ENCODE measurements at places on chromosomes 12 and 14. TPM values are rescaled to one million over a fixed set of nuclear protein-coding genes. Genes with fewer than 3 reads are reported as not detected.

DNA sequence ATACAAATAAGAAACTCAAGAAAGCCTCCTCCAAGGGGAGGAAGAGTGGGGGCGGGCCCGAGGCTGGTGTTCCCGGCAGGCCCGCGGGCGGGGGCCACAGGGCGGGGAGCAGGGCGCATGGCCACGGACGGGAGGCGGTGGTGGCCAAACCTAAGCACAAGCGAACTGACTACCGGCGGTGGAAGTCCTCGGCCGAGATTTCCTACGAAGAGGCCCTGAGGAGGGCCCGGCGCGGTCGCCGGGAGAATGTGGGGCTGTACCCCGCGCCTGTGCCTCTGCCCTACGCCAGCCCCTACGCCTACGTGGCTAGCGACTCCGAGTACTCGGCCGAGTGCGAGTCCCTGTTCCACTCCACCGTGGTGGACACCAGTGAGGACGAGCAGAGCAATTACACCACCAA lies 8.7 kb downstream of the DACT1 start:
- H3K27me3 ChIP-seq, result no peaks in the 10 kb centered on the region
- no peak overlapping the region for H3K4me3 ChIP-seq
- no peaks in the 10 kb centered on the region for H3K4me1 ChIP-seq
- peaks cover 5% of the 10 kb centered on the region for H3K36me3 ChIP-seq
- H3K27ac ChIP-seq, result no peak overlapping the region

DNA sequence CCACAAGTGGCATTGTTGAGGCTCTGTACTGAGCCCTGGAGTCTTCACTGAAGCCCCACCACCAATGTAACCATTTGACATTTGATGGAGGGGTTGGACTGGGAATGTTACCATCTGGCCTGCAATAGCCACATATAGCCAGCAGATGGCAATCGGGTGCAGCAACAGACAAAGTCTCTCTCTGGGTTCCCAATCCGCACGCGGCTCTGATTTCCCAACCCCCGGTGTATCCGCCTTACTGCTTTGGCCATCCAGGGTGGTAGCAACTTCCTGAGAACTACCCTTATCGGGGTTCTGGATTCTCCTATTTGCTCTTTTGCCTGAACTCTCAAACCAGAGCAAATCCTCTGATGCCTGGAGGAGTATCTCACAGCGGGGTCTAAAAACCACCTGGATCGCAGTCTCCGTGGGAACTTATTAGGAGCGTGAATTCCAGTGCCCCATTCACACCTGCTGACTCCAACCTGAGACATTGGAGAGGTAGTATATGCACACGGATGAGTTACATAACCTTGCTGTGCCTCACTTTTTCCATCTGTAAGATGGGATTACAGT lies 14.2 kb downstream of the VRTN start:
- H3K36me3 ChIP-seq, result no peaks in the 10 kb centered on the region
- H3K27ac ChIP-seq, result no peak overlapping the region
- no peaks in the 10 kb centered on the region for H3K27me3 ChIP-seq

The PLCZ1 gene
- total RNA-seq, result not detected

- no peak overlapping the region for H3K27ac ChIP-seq
- H3K4me3 ChIP-seq, result no peak overlapping the region
- no peaks in the 10 kb centered on the region for H3K4me1 ChIP-seq
- no peaks in the 10 kb centered on the region for H3K36me3 ChIP-seq
- no peaks in the 10 kb centered on the region for H3K27me3 ChIP-seq
Measured at GRCh38 chr14:21440859-21441258, 15.1 kb downstream of the CHD8 start.

The PPP1R13B gene
- 69.4 TPM for total RNA-seq

DNA sequence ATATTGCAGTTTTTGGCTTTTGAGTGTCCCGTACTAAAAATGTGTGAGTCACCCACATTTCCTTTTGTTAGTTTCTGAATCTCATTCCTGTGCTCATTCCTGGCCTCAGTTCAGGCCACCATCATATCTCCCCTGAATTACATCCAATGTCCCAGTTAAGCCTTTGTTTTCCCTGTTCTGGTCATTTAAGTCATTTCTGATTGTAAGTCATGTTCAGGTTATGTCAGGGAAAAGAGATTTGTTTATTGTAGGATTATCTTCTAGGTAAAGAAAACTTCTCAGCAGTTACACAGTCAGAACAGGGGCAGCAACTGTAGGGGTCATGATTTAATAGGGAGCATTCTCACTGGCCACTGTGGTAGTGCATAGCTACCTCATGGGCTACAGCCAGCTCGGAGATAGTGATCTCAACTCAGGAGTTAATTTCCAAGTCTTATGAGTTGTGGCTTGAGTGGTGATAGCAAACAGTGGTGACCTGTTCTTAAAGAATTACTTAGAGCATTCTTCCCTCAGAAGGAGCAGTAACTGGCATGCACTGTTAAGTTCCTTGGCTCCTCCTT lies 6.7 kb downstream of the DDX47 start:
- no peak overlapping the region for H3K4me3 ChIP-seq
- no peaks in the 10 kb centered on the region for H3K27me3 ChIP-seq
- peaks cover 15% of the 10 kb centered on the region for H3K36me3 ChIP-seq
- no peaks in the 10 kb centered on the region for H3K4me1 ChIP-seq
- DNase-seq, result no peak
- H3K27ac ChIP-seq, result peak overlapping the region; percentile 57

The OTX2 gene
- total RNA-seq, result not detected

The KRT7 gene
- total RNA-seq, result 1,490 TPM

DNA sequence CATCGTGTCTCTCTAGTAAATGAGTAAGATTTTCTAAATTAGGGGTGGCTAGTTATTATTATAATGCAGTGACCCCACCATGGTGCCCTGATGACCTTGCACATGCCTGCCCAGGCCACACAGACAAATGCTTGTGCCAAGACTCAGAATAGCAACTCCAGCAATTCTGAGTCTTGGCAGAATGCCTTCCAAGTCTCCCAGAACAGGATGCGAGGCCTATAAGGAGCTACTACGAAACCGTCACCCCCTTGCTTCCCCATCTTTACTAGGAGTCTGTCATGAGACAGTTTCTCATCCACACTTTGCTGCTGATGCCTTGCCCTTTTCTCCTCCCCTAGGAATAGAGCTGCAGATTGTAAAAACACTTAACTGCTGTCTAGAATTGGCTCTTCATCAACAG lies 559.9 kb downstream of the TRHDE start:
- H3K36me3 ChIP-seq, result no peaks in the 10 kb centered on the region
- H3K4me3 ChIP-seq, result no peak overlapping the region
- H3K27me3 ChIP-seq, result no peaks in the 10 kb centered on the region

DNA sequence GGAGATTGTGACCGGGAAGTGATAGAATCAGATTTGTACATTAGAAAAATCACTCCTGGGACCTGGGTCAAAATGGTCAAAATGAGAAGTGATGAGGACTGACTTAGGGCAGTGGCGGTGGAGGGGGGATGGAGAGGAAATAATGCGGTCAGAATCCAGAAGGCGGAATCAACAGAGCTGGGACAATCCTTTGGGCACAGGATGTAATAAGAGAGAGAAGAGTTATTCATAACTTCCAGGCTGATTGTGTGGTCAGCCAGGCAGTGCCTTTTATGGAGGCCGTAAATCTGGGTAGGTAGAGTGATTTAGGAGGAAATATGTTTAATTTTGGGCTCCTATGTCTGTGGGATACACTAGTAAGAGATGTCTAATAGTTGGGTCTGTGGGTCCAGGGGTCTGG lies 21.6 kb downstream of the FBXL14 start:
- DNase-seq, result no peak
- H3K27me3 ChIP-seq, result no peaks in the 10 kb centered on the region
- H3K4me1 ChIP-seq, result peaks cover 5% of the 10 kb centered on the region
- no peaks in the 10 kb centered on the region for H3K36me3 ChIP-seq
- H3K27ac ChIP-seq, result no peak overlapping the region

GRCh38 chr12:33587784-33588712 lies 148.4 kb upstream of the SYT10 start:
- no peaks in the 10 kb centered on the region for H3K4me1 ChIP-seq
- no peak for DNase-seq
- H3K36me3 ChIP-seq, result no peaks in the 10 kb centered on the region
- no peaks in the 10 kb centered on the region for H3K27me3 ChIP-seq
- H3K27ac ChIP-seq, result no peak overlapping the region

GRCh38 chr12:90794212-90794611 lies 160.8 kb downstream of the CCER1 start:
- no peaks in the 10 kb centered on the region for H3K4me1 ChIP-seq
- H3K4me3 ChIP-seq, result no peak overlapping the region
- H3K27me3 ChIP-seq, result no peaks in the 10 kb centered on the region
- no peak for DNase-seq
- no peak overlapping the region for H3K27ac ChIP-seq

The MGP gene
- 811 TPM for total RNA-seq

GRCh38 chr12:126558219-126558618 lies 1493.0 kb downstream of the AACS start:
- no peak for DNase-seq
- no peak overlapping the region for H3K4me3 ChIP-seq
- H3K36me3 ChIP-seq, result no peaks in the 10 kb centered on the region

The DEPDC4 gene
- total RNA-seq, result 1.4 TPM

GRCh38 chr14:59460378-59460777 lies 4.8 kb downstream of the GPR135 start:
- no peak overlapping the region for H3K4me3 ChIP-seq
- no peaks in the 10 kb centered on the region for H3K27me3 ChIP-seq
- no peak overlapping the region for H3K27ac ChIP-seq
- peaks cover 2% of the 10 kb centered on the region for H3K36me3 ChIP-seq
- DNase-seq, result no peak

DNA sequence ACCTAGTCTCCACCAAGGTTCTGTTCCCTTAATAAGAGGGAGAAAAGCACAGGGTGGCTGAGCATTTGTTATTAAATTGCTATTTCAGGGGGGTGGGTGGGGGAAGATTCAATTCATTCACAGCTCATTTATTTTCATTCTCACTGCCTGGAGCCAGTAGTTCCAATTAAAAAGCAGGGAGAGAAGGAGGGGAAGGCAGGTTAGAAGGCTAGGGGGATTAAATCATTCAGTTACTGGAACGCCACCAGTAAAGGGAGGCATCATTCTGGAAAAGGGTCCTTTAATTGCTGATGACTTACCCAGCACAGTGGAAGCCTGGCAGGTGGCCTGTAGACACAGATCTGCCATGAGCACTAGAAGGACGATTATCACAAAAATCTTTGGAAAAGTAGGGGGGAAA lies 47.4 kb downstream of the NIN start:
- H3K27me3 ChIP-seq, result no peaks in the 10 kb centered on the region
- H3K4me1 ChIP-seq, result peaks cover 3% of the 10 kb centered on the region
- H3K36me3 ChIP-seq, result no peaks in the 10 kb centered on the region

The GALNT16 gene
- 13.1 TPM for total RNA-seq

DNA sequence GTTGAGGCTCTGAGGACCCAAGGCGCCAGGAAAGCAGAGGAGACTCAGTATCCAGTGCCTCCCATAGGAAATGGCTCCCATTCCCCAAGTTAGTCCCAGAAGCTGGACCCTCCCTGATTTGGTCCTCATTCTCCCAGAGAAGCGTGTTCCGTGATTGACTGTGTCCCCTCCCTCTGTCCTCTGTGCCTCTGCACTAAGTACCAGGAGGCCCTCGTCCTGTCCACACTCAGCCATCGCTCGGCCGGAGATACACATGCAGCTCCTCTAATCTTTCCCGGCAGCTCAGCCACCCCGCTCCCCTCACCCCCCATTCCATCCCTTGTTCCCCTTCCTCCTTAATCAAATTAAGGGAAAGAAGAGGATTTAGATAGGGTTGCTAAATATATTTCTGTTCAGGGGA lies 28.3 kb upstream of the ATP2A2 start:
- H3K4me3 ChIP-seq, result no peak overlapping the region
- H3K36me3 ChIP-seq, result no peaks in the 10 kb centered on the region
- peaks cover 36% of the 10 kb centered on the region for H3K4me1 ChIP-seq
- H3K27ac ChIP-seq, result peak overlapping the region; percentile 72
- no peak for DNase-seq
- H3K27me3 ChIP-seq, result no peaks in the 10 kb centered on the region

- H3K36me3 ChIP-seq, result no peaks in the 10 kb centered on the region
- H3K27me3 ChIP-seq, result no peaks in the 10 kb centered on the region
- H3K27ac ChIP-seq, result no peak overlapping the region
Measured at GRCh38 chr14:56115976-56116893, 2.0 kb upstream of the PELI2 start.

The CD163L1 gene
- total RNA-seq, result 7.0 TPM

The TSPAN19 gene
- 0.66 TPM for total RNA-seq

DNA sequence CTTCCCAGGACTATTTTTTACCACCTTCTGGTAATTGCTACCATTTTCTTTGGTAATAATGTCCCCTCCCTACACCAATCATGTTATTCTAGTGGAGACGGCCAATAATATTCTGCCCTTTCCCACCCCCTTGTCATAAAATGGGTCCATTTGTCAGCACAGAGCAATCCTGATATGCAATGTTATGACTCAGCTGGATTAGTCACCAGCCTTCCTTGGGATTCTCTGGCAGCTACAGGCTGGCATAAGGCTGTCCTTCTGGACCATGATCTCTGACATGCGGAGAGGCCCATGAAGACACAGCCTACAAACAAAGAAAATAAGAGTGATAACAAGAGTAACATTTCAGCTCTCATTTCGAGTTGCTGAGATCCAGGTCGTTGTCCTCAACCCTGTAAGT lies 222.0 kb upstream of the CPNE8 start:
- no peaks in the 10 kb centered on the region for H3K4me1 ChIP-seq
- no peak overlapping the region for H3K4me3 ChIP-seq
- no peaks in the 10 kb centered on the region for H3K36me3 ChIP-seq
- no peaks in the 10 kb centered on the region for H3K27me3 ChIP-seq

The PRPH gene
- 2.7 TPM for total RNA-seq

The GZMH gene
- 0.91 TPM for total RNA-seq

DNA sequence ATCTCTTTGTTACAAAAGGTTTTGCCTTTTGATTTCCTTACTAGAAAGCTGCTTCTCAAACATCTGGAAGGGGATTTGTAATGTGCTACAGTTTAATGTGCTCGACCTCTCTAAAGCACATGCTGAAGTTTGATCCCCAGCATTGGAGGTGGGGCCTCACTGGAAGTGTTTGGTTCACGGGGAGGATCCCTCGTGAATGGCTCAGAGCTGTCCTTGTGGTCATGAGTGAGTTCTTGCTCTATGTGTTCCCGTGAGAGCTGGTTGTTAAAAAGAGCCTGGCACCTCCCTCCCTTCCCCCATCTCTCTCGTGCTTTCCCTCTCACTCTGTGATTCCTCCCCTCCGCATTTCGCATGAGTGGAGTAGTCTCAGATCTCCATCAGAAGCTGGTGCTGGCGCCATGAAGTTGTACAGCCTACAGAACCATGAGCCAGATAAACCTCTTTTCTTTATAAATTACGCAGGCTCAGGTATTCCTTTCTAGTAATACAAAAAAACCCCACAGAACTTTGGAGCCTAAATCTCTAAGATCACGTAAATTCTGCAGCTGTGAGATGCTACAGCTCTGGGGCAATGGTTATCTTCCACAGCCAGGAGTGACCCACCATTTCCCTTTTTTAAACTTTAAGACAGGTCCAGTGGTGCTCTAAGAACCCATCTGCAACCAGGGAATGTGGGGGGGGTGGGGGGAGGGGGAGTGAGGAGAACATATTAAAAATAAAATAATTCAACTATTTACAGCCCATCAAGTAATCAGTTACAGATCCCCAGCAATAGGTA lies 214.4 kb downstream of the FOXN3 start:
- H3K27ac ChIP-seq, result no peak overlapping the region
- no peaks in the 10 kb centered on the region for H3K36me3 ChIP-seq
- H3K4me1 ChIP-seq, result no peaks in the 10 kb centered on the region
- H3K4me3 ChIP-seq, result no peak overlapping the region
- no peaks in the 10 kb centered on the region for H3K27me3 ChIP-seq
- no peak for DNase-seq

GRCh38 chr14:30214461-30215090 lies 286.9 kb upstream of the PRKD1 start:
- H3K27me3 ChIP-seq, result no peaks in the 10 kb centered on the region
- no peak overlapping the region for H3K4me3 ChIP-seq
- H3K4me1 ChIP-seq, result no peaks in the 10 kb centered on the region
- H3K36me3 ChIP-seq, result no peaks in the 10 kb centered on the region

GRCh38 chr14:105050551-105050897 lies 14.7 kb downstream of the GPR132 start:
- H3K4me3 ChIP-seq, result no peak overlapping the region
- H3K36me3 ChIP-seq, result no peaks in the 10 kb centered on the region
- no peaks in the 10 kb centered on the region for H3K4me1 ChIP-seq

The COX14 gene
- 68.2 TPM for total RNA-seq

The KRT3 gene
- not detected for total RNA-seq

Data from kidney (tissue), 22 donors.